Stimulated activated CD8-positive, alpha-beta memory T cell treated with anti-CD3 and anti-CD28 coated beads, Interleukin-7, amount 100 ng/mL, for 1 hour (primary cell): ENCODE measurements at places on chromosomes 16 and 17.

- peak; percentile 67 for DNase-seq
Observed at GRCh38 chr17:80263253-80264204, 2.9 kb downstream of the RNF213 start.

DNA sequence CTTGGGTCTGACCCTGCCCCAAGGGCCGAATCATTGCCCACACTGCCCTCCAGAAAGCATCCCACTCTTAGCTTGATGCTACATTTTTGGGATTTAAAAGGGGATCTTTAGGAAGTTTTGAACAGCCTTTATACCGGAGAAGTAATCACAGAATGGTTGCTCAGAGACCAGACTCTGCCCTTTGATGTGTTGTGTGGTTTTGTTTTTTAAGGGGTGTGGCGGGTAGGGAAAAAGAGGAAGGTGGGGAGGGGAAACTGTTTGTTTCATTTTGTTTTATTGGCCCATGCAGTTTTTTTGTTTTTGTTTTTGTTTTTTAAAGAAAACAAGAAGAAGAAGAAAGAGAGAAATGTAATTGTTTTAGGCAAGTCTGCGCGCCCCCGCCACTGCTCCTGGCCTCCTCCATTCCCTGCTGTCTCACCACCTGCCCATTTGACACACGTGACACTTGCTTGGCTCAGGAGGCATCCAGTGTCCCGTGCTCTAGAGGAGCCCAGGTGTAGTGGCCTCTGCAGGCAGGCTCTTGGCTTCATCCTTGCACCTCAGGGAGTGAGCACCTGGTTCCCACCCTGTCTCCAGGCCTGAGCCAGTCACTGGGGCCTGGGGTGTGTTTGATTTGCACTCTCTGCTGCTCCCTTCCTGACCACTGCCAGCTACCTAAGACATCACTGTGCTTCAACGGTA, 35.7 kb downstream of the GNAO1 start:
- DNase-seq: no peak

GRCh38 chr16:51119556-51119955, 31.5 kb downstream of the SALL1 start:
- no peak for DNase-seq

DNA sequence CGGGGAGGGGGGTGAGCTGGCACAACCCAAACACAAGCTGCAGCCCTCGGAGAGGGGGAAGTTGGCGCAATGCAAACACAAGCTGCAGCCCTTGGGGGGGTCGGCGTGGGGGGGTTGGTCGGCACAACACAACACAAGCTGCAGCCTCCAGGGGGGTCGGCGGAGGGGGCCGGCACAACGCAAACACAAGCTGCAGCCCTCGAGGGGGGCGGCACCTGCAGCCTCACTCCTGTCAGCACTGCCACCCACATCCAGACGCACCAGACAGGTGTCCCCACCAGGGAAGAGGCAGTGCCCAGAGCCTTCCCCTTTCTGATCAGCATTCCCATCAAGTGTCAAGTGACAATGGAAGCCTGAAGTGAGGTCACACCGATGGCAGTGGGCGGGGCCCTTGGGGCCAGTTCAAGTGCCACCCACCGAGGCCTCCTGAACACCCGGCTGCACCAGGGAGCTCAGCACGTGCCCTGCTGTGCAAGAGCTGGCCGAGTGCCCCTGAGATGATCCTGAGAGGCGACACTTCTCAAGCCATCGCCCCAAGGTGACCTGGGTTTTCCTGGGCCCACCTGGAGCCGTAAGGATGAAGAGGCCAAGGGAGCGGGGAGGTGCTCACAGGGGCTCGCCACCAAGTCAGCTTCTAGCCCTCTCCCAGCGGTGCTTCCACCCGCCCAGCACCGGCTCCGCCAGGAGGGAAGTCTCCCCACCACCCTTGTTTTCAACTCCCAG, 59.3 kb downstream of the KLHDC4 start:
- no peak for DNase-seq

DNA sequence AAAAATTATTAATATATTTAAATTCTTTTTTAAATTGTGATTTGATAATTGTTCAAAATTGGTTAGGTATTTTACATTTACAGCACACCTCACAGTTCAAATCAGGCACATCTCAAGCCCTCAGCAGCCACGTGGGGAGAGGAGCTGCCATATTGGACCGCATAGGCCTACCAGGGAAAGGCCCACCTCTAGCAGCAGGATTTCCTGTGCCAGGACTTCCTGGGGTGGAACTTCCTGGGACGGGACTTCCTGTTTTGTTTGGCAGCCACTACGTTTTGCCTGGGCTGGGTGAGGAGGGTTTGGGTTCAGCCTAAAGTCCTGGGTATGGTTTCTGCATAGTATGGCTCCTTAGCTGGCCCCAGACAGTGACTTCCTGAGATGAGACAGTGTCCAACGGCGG, 298.5 kb upstream of the FOXF1 start:
- DNase-seq: no peak

DNA sequence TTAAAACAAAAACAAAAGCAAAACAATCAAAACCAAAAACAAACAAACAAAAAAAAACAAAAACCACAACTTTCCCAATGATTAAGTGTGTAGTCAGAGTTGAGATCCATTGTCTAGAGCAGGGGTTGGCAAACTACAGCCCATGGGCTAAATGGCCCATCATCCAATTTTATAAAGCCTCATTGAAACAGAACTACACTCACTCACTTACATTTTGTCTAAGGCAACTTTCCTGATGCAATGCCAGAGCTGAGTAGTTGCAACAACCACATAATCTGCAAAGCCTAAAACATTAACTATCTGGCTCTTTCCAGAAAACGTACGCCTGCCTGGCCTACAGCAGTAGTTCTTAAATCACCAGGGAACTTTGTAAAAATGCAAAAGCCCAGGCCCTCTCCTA, 124.1 kb downstream of the SOX9 start:
- DNase-seq: no peak

DNA sequence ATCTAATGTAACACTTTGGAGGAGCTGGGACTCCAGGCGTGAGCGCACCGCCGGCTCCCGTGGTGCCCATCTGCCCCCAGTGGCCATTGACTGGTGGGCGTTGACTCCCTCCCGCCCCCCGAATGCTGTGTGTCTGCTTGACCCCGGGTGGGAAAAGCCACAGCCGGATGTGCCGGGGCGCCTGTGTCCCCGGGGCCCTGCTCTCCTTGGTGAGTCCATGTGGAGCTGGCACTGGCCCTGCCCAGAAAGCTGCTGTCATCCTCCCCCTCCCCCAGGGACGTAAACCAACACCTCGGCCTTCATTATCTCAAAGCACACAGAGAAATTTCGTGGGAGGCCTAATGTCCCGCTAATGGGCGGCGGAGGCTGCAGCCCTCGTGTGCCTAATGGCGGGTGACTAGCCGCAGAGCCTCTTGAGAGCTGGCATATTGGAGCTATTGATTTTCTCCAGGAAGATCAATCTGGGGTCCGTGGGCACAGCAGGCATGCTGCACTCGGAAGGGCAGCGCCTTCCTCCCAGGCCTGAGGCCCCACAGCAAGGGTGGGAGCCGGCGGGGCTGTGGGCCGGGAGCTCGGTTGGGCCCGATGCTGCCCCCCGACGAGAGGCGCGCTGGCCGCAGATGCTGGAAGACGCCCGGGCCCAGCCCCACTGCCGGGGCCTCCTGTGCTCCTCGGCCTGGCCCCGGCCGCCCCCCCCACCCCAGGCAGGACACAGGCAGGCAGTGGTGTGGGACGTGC, 4.0 kb upstream of the PERCC1 start:
- no peak for DNase-seq

- DNase-seq: no peak
Observed at GRCh38 chr16:12170103-12171040, 193.8 kb downstream of the SNX29 start.

DNA sequence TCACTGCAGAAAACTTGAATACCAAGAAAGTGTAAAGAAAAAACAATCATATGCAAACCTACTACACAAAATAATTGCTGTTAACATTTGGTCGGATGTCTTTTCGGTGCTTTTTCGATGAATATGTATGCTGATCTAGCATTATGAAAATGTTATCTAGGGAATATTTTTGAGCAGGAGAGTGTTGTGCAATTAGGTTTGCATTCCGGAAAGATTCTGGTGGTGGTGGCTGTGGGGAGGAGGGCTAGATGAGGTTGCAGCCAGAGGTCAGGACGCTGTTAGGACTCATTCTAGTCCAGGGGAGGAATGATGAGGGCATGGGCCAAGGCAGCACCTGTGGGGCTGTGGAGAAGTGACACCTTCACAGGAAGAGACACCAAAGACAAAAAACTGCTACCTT, 258.0 kb upstream of the ASIC2 start:
- DNase-seq: no peak

DNA sequence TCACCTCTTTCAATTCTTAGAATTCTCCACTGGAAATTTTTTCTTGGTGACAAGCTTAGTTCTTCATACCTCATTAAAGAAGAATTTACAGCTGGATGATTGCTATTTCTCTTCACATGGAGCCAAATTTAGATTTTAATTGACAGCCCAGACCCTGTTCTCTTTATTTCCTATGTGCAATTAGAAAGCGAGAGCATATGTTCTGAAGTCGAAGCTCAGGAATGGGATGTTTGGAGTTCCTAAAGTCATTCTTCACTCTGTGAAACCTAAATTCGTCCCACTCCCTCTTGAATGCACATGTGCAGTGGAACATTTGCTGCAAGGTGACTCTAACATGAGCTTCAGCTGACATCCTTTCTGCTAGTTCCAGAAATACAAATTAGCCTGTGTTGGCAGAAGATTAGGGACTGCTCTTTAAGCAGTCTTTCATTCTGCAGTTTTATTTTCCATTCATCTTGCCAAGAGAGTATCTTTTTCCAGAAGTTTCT, 129.3 kb upstream of the KCNJ16 start:
- DNase-seq: no peak

DNA sequence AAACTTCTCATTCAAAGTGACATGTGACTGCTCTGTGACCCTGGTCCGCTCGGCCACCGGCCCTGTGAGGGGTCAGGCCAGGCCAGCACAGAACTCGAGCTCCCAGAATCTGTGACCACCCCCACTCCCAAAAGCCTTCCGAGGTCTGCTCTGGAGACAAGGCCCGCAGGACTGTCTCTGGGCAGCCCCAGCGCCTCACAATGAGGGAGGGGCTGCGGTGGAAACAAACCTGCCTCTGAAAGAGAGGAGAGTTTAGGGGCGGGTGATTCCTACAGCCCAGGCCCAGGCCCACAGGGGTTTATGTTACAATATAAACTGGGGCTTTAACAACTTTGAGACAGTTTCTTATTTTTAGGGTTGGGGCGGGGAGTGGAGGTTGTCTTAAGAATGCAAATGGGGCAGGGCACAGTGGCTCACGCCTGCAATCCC, 19.9 kb downstream of the IGFBP4 start:
- DNase-seq: no peak

DNA sequence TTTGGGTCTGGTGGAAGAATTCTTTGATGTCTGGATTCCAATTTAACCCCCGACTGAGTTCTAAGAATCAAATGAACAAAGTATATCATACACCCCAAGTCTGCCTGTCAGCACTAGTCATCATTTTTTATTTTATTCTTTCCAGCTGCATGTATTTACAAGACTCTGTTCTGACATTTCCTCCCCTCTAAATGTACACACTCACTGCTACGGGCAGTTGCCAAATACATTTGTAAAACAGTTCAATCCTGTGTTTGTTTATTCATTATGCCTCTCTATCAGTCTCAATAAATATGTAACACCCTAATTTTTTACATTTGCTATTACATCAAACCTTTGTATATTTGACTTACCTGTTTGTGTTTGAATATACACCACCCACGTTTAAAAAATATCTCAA, 422.3 kb upstream of the PSMD7 start:
- DNase-seq: no peak

DNA sequence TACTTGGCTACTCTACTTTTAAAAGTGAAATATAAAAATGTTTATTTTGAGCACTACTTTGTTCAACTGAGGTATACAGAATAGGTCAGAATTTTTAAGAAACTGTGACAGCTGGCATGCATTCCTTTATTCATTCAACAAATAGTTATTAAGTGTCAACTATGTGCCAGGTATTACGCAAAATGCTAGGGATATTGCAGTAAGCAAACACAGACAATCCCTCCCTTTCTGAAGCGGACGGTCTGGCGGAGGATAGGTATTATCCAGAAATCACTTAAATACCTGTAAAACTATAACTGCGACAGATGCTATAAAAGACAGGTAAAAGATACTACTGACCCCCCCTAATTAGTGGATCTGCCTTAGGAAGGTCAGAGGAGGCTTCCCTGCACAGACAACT, 26.1 kb downstream of the METTL16 start:
- no peak for DNase-seq

DNA sequence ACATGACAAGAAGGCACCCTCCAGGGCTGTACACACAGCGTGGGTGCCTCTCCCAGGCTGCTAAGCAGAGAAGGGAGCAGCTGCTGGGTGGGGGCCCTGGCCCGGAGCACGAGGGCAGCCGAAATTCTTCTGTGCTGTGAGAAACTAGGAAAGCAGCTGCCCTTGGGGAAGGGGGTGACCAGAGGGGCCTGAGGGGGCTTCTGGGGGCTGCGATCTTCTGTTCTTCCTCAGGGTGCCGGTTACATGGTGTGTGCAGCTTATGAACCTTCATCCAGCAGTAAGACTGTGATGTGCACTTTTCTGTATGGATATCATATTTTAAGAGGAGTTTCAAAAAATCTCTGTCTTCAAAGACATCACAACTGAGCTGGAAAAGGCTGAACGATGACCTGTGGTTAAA, 43.2 kb upstream of the METRNL start:
- no peak for DNase-seq

DNA sequence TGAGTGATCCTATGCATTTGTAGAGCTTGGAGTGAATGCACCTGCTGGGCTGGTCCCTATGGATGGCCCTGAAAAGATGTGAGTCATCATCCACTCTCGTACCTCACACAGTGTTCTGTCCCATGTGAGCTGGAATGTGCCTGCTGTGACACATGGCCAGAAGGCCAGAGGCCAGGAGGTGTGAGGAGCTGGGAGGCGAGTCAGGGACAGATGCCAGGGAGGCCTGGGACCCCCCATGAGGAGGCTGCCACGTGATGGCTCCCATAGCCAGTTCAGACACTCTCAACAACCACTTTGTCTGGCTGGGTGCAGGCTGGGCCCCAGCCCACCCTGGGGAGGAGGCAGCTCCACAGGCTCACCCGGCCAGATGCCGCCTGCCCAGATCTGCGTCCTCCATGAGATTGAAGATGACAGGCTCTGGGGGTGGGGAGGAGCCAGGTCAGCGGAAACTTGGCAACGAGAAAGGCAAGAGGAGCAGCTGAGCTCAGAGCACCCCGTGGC, 168.8 kb downstream of the C16orf78 start:
- no peak for DNase-seq

- DNase-seq: no peak
Observed at GRCh38 chr16:2206420-2206779, 1.1 kb downstream of the MLST8 start.

GRCh38 chr17:12987120-12987519, 30.7 kb downstream of the ELAC2 start:
- DNase-seq: no peak
